ENCODE measurements at places on chromosomes 16 and 17. TPM values are rescaled to one million over a fixed set of nuclear protein-coding genes. Genes with fewer than 3 reads are reported as not detected.

Gene ELOB
- total RNA-seq: 183 TPM

Gene MMP2
- total RNA-seq: 7.0 TPM

Gene ARSG
- total RNA-seq: 1.9 TPM

- DNase-seq: peak; percentile 88
Measured at GRCh38 chr17:76623271-76624146, 20.0 kb downstream of the ST6GALNAC1 start.

Gene MYH2
- total RNA-seq: not detected

Gene LITAFD
- not detected for total RNA-seq

DNA sequence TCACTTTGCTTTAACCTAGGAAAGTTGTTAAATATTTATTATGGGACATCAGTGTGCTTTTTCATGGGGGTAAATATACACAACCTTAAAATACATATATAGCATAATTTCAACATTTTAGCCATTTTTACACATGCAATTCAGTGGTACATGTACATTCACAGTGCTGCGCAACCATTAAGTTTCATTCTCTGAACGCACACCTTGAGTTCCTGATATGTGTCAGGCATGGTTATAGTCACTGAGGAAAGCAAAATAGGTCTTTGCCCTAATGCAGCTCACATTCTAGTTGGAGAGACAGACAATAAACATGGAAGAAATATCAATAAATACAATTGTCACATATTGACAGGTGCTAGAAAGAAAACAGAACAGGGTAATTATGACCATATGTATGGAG, 12.8 kb upstream of the CNEP1R1 start:
- no peak for DNase-seq

DNA sequence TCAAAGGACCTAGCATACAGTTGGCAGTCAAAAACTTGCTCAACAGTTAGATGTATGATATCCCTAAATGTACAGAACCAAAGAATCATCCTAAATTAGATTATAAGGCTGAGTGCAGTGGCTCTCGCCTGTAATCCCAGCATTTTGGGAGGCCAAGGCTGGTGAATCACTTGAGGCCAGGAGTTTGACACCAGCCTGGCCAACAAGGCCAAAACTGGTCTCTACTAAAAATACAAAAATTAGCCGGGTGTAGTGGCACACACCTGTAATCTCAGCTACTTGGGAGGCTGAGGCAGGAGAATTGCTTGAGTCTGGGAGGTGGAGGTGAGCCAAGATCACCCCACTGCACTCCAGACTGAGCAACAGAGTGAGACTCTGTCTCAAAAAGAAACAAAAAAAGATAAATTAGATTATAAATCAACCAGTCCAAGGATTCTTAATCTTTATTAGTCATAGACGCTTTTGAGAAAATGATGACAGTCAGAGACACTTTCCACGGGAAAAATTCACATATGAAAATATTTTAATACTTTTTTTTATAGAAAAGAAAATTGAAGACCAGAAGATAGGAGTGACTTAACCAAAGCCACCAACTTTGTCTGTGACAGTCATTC, 77.6 kb downstream of the MMD start:
- DNase-seq: no peak

GRCh38 chr16:12228602-12229499, 252.3 kb downstream of the SNX29 start:
- DNase-seq: peak; percentile 78

Gene PPP1R9B
- 74.0 TPM for total RNA-seq

- DNase-seq: no peak
Measured at GRCh38 chr16:30088832-30089624, 2.7 kb downstream of the TBX6 start.

DNA sequence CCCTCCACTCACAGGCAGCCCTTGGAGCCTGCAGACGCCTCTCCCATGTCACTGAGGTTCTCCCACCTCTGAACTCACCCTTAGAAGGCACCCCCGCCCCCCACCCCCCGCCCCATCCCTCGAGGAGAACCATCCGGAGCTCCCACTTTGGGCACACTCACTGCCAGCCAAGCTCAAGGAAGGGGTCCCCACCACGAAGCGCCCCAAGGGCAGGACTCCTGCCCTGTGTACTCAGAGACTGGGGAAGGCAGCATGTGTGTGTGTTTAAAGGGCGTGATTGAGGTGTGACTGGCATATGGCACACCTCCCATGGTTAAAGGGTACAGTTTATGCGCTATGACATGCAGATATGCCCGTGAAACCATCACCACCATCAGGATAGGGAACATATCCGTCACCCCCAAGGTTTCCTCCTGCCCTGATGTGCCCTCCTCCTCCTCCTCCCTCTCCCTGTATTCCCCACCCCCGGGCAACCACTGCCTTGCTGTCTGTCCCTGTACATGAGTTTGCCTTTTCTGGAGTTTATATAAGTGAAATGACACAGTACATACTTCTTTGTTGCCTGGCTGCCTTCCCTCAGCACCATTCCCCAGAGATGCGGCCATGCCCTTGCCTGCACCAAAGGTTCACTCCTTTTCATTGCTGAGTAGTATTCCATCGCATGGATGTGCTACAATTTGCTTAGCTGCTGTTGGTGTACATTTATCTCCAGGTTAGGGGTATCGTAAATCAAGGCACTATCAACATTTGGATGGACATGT, 14.0 kb upstream of the RBFOX3 start:
- no peak for DNase-seq

Gene ACSM2A
- total RNA-seq: not detected

DNA sequence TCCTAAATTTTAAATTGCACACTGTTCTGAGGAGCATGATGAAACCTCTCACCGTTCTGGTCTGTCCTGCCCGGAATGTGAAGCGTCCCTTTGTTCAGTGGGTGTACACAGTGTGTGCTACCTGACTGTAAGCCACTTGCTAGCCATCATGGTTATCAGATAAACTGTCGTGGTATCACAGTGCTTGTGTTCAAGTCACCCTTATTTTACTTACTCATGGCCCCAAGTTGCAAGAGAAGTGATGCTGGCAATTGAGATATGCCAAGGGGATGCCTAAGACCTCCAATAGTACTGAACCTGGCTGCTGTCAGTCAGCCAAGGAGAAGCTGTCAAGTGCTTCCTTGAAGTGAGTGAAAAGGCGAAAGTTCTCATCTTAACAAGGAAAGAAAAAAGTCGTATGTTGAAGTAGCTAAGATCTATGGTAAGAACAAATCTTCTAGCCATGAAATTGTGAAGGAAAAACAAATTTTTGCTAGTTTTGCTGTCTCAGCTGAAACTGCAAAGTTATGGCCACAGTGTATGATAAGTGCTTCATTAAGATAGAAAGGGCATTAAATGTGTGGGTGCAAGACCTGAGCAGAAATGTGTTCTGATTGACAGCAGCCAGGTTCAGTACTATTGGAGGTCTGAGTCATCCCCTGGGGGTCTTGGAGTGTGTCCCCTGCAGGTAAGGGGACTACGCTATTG, 5.8 kb downstream of the PIK3R6 start:
- no peak for DNase-seq

Gene PRSS21
- not detected for total RNA-seq

Gene CES1
- total RNA-seq: not detected

Gene SLC6A2
- total RNA-seq: not detected

DNA sequence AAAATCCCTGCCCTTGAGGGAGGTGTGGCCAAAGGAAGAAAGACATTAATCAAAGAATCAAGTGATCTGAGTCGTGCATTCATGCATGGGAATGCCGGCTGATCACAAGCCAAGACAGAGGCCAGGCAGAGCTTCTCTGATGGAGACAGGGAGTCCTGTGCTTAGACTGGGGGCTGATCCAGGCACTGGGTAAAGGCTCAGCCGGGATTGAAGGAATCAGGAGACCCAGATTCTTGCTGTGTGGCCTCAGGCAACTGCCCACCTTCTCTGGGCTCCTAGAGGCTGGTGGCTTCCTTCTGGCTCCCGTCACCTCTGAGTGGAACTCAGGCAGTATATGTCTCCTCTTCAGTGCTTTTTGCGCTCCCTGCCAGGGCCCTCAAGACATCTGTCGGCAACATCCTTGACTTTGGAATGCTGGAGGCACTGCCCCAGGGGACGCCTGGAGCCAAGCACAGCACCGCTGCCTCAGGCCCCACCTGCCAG, 17.7 kb downstream of the RAI1 start:
- DNase-seq: no peak

DNA sequence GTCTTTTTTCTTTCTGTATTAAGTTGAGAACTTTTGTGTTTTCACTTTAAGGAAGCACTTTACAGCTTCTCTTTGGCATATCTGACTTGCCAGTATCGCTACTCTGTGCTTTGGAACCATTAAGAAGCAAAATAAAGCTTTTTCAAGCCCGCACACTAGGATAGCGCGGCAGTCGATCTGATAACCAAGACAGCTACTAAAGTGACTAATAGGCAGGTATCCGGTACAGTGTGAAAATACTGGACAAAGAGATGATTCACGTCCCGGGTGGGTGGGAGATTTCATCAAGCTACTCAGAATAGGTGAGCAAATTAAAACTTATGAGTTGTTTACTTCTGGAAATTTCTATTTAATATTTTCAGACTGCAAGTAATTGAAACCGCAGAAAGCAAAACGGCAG, 53.8 kb downstream of the SHISA6 start:
- no peak for DNase-seq

Gene NARF
- total RNA-seq: 177 TPM

DNA sequence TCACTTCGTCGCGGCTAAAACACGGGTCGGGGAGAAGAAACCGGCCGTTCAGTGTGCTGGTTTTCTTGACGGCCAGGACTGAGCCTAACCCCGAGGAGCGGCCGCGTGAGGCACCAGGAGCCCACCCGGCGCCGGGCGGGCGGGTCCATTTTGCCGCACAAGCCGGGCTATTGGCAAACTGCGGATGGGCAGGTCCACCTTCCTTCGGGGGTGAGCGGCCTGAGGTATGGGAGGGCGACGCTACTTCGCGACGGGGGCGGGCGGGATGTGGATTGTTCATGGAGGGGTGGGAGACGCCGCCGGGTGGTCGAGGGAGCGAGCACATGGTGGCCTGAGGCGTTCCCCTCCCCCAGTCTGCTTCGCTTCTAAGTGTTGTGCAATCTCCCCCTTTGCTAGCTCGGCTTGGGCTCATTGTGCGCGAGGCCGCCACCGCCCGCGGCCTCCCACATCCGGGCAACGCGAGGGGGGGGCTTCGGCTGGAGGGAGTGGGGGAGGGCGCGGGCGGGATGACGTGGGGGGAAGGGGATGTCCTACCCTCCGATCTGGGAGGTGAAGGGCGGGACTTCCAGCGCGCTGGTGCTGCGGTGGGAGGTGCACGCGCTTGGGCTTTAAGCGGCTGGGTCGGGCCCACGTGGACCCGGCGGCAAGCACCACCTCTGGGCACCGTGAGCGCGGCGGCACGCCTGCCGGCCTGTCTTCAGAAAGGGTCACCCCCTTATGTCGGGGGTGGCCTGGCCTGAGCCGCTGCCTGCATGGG, 5.9 kb upstream of the CD68 start:
- peak; percentile 93 for DNase-seq

DNA sequence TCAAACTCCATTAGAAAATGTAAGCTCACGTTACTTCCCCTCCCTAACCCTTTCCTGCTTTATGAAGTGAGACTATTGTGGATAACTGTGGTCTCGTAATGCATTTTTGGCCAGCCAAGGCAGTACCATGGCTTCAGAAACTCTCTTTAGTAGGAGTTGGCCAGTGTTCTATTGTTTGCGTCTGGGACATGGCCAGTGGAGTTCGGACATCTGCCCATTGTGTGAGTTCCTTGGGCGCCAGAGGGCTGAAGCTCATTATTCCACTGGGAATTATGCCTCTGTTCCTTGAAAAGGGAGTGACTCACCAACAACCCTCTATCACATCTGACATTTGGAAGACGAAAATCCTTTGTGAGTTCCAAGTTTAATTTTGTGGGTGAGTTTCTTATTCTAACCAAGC, 319.5 kb upstream of the SOX9 start:
- no peak for DNase-seq

DNA sequence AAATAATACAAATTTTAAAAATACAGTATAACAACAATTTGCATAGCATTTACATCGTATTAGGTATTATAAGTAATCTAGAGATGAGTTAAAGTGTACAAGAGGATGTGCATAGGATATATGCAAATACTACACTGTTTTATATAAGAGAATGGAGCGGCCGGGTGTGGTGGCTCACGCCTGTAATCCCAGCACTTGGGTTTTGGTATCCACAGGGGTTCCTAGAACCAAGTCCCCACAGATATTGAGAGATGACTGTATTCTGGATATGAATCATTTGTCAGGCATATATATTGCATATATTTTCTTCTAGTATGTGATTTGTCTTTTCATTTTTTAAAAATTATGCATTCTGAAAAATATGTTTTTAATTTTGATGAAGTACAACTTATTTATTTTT, 77.5 kb upstream of the MSI2 start:
- DNase-seq: no peak

DNA sequence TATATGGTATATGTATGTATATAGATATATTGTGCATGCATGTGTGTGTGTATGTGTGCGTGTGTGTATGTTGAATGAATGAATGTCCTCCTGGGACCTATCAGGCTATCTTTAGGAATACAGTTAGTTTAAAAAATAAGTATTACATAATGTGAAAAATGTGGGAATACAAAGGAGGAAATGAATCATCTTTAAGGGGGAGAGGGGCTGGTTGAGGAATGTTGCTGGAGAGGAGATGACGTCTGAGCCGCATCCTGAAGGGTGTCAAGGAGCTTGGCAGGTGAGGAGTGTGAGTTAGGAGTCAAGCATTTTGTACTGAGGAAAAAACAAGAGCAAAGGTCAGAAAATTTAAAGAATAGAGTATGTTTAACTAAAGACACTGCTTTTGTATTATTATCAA, 62.4 kb upstream of the NLK start:
- no peak for DNase-seq

Gene LRRC37A
- total RNA-seq: 11.5 TPM

Gene KRT32
- not detected for total RNA-seq

GRCh38 chr16:65500919-65501318, 379.1 kb upstream of the CDH11 start:
- no peak for DNase-seq

DNA sequence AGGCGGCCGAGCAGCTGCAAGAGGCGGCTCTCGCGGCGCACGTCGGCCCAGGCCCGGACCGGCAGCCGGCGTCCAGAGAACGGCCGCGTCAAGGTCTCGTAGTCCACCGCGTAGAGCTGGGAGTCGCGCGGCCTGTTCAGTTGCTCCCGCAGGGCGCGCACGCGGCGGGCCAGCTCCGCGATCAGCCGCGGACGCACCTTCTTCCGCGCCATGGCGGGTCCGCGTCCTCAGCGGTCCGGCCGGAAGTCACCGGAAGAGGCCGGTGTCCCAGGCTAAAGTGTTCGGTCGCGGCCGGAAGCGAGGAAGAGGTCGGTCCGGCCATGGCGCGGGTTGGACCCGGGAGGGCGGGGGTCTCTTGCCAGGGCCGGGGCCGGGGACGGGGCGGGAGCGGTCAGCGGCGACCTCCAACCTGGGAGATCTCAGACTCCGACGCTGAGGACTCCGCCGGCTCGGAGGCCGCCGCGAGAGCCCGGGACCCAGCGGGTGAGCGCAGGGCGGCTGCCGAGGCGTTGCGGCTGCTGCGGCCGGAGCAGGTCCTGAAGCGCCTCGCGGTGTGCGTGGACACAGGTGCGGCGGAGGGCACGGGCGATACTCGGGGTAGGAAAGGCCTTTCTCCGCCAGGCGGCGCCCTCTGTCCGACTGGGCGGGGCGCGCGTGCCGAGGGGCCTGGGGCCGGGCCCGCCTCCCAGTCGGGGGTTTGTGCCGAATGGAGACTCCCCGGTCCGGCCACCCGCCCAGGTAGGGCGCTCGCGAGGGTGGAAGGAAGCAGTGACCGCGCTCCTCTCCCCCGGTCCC, at the start of gene MRPS34:
TSS of gene MRPS34 (minus strand) at position 227 of the 795 bp plus-strand sequence. CDS start at position 212, 15 bp downstream.
- peak; percentile 91 for DNase-seq

Gene SNRNP25
- total RNA-seq: 21.5 TPM

- DNase-seq: no peak
Measured at GRCh38 chr17:60916043-60916442, 238.4 kb downstream of the BCAS3 start.

GRCh38 chr16:48963901-48964615, 317.6 kb downstream of the CBLN1 start:
- DNase-seq: no peak

- peak; percentile 50 for DNase-seq
Measured at GRCh38 chr17:59165933-59166342, 10.4 kb downstream of the PRR11 start.

Data from glutamatergic neuron (in vitro differentiated cells).